ENCODE measurements at places on chromosomes 12 and 14.

- DNase-seq, result no peak
Measured at GRCh38 chr12:1937481-1938224, 19.2 kb upstream of the CACNA2D4 start.

DNA sequence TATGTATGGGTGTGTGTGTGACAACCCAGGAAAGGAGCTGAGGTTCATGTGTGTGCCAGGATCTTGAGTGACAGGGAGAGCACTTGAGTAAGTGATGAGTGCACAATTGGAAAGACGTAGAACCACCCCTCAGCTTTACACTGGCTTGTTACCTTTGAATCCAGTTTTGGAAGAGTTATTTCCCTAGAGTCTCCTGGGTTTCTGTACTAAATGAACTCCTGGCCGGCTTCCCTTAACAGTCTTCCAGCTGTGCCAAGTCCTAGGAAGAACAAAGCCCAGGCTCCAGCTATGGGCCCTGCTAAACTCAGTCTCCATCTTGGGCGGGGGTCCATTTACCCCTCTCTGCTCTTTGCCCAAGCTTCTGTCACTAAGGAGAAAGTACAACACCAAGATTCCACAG, 19.7 kb upstream of the NR1H4 start:
- DNase-seq, result no peak

DNA sequence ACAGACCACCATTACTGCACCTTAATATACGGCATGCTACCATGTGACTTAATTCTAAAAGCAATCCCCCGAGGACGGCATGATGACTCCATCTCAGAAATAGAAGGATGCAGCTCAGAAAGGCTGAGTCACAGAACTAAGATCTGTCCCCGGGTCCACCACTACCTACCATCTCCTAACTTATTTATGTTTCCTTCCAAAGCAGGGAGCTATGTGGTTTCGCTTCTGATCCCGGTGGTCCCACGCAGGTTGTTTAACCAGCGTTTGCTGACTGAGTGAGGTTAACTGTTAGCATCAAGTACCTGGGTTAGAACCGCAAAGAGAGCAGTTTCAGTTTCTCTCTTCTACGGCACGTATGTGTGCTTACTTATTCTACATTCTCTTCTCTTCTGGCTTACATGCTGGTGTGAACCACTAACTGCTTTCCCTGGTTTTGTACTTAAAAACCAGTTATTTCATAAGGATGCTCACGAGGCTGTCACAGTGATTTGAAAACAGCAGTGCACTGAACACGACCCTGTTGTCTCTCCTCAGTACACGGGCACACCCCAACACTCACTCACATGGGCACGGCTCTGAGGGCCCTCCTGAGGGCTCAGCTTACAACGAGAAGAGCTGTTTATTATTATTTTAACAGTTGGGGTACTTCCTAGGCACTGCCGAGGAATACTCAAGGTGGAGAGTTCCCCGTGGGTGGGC, 66.7 kb downstream of the CCDC88C start:
- DNase-seq, result no peak

GRCh38 chr12:120962532-120963020, 15.8 kb upstream of the HNF1A start:
- peak; percentile 54 for DNase-seq

GRCh38 chr12:93570552-93571364, 1.7 kb upstream of the SOCS2 start:
- DNase-seq, result peak; percentile 98

GRCh38 chr12:19846574-19846973, 407.3 kb downstream of the AEBP2 start:
- DNase-seq, result peak; percentile 74

GRCh38 chr14:95071649-95072280, 85.6 kb downstream of the DICER1 start:
- DNase-seq, result peak; percentile 12

- no peak for DNase-seq
Measured at GRCh38 chr14:77339407-77339806, 18.6 kb downstream of the GSTZ1 start.

- DNase-seq, result no peak
Measured at GRCh38 chr12:6172862-6173261, 27.3 kb upstream of the CD9 start.

- peak; percentile 46 for DNase-seq
Measured at GRCh38 chr14:32331206-32331605, 2.1 kb downstream of the AKAP6 start.

- DNase-seq, result no peak
Measured at GRCh38 chr14:37580146-37580545, 14.9 kb downstream of the FOXA1 start.

GRCh38 chr12:65324056-65324455, 45.6 kb downstream of the MSRB3 start:
- DNase-seq, result no peak

- DNase-seq, result no peak
Measured at GRCh38 chr12:75970310-75970709, 61.3 kb downstream of the PHLDA1 start.

DNA sequence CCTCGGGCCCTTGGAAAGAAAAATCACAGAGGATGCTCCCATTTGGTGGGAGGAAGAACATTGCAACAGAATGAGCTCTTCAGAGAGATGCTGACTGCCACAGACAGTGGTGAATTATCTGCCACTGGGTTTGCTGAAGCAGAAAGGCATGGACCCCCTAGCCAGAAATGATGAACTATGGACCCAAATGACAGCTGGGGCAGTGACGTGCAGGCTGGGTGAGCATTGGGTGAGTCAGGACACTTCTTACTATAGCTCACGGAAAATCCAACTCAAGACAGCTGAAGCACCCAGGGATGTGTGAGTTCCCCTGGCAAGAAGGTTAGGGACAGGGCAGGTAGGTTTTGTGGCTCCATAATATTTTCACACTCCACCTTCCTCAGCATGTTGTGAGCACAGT, 993.2 kb downstream of the BCL11B start:
- DNase-seq, result no peak

DNA sequence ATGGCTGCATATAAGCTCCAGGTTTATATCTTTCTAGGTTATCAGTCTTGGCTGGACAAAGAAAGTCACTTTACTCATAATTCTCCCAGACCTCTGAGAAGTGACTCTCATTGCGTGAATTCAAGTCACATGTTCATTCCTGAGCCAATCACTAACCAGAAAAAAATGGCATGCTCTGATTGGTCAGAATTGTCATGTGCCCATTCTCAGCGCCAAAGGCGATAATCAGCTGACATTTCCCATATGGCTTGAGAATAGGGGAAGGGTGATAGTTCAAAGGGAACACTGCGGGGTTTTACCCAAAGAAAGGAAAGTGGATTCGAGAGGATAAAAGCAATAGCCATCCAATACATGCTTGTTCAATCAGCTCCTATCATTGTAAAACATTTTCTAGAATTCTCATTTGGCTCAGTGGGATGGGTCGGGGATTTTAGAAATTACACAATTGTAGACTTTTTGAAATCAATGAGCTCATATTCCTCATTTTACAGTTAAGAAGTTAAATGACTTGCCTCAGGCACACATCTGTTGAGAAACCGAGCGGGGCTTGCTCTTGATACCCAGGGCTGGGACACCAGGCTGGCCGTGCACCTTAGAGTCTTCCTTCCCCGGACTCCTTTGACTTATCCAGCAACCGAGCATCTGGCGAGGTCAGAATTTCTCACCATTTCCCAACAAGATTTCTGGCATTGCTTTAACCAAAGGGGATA, 454.0 kb upstream of the TBX3 start:
- DNase-seq, result no peak

DNA sequence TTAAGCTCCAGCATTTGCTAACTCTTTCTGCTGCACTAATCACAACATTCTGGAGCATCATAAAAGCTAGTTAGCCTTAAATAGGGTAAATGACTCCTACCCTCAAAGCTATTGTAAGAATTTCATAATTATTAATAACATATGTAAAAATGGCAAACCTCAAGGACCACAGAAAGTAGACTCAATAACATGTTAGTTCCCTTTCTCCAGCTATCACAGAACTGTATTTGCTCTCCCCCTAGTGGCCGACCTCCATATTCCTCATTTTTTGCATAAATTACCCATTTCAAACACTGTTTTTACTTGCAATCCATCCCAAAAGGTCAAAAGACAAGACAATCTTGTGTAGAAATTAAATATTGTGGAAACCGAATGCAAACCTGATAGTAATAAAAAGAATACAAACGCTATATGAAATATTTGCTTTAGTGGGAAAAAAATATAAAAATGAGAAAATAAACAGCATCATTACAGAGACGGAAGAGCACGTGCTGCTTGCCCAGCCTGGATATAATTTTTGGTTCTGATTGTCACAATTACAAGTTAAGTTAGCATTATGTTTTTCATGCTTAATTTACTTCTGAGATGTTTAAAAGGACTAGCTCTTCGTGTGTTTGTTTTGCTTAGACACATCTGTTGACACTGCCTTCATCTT, 97.9 kb downstream of the RERGL start:
- DNase-seq, result peak; percentile 62

DNA sequence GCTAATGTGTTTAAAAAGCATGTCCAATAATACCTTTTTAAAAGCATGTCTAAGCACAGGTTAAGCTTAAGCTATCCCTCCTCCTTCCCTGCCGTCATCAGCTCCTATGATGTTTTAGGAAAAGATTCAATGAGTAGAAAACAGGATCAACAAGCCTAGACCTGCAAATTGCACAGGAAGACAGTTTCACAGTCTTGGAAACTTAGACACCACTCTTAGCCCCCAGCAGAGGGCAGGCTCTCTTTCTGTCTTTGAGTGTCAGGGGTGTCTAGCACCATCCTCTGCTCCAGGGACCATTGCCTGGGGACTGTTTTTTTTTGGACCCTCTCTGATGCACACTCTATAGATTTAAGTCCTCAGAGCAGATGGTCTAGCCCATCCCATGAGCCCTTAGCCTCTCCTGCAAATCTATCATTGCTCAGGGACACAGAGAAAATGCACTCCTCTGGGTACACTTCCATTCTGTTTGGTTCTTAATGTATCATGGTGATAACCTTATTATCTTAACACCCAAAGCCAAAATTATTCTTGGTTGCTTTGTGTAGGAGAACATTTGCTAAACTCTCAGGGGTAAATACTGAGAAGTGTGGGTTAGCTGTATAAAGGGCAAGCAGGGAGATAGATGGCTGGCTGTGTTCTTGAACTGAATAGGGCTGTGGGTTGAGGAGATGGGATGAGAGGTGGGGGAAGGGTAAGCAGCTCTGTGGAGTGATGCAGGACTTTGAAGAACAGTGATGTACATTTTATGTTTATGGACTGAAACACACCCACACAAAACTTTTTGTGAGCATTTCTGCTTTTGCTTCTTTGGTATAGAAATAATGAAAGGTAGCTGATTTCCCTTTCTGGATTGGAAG, 259.9 kb upstream of the DDHD1 start:
- no peak for DNase-seq

GRCh38 chr12:121748571-121749265, 36.2 kb downstream of the TMEM120B start:
- DNase-seq, result peak; percentile 87

DNA sequence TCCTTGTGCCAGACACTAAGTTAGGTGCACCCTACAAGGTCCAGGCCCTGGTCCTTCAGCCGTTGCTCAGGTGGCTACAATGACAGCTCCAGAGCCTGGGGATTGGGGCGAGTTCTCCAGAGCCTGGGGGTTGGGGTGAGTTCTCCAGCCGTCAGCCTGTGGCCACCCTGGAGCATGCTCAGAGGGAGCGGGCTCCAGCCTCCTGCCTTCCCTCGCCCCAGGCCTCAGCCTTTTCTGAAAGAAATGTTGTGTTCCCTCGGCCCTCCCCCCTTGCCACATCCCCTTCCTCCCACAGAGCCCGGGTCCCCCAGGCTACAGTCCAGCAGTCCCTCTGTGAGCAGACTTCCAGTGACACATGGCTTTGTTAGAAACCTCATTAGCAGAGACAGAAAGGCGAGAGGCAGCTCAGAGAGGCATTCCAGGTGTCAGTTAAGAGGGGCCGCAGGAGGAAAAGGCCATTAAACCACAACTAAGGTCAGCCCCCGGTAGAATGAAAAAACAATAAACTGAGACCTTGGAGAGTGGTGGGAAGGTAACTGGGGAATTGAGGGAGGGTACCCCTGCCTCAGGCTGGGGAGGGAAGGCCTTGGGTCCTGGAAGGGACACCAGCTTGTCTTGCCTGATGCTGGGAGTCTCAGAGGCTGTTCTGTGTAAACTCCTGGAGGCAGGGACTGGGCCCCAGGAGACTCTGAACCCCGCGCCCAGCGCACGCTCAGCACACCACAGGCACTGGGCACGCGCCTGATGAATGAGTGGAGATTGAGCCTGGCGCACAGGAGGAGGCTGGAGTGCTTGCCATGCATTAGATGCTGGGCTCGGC, 23.1 kb upstream of the COL2A1 start:
- DNase-seq, result no peak

DNA sequence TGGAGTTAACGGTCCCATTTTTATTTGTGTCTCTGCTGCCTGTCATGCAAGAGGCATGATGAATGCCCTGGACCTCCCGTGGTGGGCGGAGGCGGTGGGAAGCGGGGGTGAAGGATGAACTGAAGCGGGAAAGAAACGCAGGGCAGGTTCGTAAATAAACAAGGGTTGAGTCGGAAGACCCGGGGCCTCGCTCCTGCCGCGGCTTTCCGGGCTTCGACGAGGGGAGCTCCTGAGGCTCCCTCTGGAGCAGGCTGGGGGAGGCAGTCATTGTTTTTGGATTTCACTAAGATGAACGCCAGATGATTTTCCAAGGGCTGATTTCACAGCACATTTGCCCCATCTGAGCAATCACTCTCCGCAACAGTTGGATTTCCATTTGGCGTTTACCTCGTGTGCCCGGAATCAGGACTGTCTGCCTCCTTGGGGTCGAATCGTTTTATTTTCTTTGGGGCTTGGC, 130.2 kb downstream of the SLC38A6 start:
- no peak for DNase-seq

DNA sequence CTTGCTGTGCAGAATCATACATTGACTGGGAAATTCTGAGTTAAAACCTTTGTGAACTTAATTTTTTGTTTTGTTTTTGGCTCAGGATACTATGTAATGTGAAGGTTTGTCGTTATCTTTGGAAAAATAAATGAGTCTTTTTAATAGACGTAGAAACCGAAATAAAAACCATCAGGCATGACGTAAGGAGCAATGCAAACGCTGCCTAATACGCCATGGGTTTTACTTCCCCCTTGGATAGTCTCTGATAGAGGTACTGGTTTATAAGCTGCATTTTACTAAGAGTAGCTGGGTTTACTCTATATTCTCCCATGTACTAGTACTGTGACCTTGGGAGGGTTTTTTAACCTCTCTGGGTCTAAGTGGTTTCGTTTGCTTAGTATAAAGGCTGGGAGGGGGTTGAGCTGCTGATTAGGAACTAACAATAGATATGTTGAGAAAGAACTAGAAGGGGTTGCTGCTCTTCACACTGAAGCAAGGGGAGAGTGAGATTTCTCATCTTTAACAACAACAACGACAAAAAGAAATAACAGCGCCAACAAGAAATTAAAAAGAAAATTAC, 66.8 kb upstream of the SLCO1C1 start:
- DNase-seq, result no peak

GRCh38 chr12:15979096-15980092, 68.3 kb downstream of the DERA start:
- no peak for DNase-seq

DNA sequence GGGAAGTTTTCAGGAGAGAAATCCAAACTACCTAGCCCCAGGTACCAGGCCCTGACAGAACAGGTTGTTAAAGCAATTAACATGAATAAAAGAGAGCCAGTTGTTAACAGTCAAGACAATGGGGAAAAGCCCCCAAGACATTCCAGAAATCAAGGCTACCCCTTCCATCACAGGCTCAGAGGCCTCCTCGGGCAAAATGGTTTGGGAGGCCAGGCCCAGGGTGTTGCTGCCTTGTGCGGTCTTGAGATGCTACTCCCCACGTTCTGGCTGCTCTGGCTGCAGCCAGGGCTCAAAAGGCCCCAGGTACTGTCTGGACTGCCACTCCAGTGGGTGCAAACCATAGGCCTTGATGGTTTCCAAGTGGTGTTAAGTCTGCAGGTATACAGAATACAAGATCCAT, 7.0 kb downstream of the CRY1 start:
- DNase-seq, result no peak

GRCh38 chr14:59425322-59425935, 39.8 kb downstream of the GPR135 start:
- no peak for DNase-seq
